Activated CD4-positive, alpha-beta memory T cell treated with anti-CD3 and anti-CD28 coated beads, Interleukin-2, amount 10 ng/mL, durations not matched to agents 7 days and 5 days (primary cell): ENCODE measurements at places on chromosomes 7 and 10. TPM values are rescaled to one million over a fixed set of nuclear protein-coding genes. Genes with fewer than 3 reads are reported as not detected.

DNA sequence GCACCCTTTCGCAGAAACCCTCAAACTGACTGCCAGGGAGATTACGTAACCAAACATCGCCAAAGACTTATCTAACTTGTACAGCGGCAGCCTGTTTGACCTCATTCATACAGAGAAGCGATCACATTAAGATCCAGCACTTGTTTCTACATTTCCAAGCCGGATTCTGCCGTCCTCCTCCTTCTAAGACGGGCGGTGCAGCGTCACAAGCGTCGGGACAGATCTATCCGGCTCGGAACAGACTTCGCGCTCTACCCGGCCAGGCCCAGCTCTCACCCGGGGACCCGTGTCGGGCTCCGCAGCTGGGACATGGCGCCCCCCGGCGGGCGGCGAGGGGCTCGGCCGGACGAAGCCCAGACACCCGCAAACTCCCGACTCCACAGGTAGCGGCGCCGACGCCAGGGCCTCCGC lies 373 bp downstream of the H2AZ2 start:
- peak; percentile 89 for DNase-seq

- no peak for DNase-seq
These were observed 125.1 kb upstream of the NRP1 start for GRCh38 chr10:33459602-33460001.

- DNase-seq: no peak
These were observed 21.0 kb downstream of the OPTN start for GRCh38 chr10:13120786-13121499.

DNA sequence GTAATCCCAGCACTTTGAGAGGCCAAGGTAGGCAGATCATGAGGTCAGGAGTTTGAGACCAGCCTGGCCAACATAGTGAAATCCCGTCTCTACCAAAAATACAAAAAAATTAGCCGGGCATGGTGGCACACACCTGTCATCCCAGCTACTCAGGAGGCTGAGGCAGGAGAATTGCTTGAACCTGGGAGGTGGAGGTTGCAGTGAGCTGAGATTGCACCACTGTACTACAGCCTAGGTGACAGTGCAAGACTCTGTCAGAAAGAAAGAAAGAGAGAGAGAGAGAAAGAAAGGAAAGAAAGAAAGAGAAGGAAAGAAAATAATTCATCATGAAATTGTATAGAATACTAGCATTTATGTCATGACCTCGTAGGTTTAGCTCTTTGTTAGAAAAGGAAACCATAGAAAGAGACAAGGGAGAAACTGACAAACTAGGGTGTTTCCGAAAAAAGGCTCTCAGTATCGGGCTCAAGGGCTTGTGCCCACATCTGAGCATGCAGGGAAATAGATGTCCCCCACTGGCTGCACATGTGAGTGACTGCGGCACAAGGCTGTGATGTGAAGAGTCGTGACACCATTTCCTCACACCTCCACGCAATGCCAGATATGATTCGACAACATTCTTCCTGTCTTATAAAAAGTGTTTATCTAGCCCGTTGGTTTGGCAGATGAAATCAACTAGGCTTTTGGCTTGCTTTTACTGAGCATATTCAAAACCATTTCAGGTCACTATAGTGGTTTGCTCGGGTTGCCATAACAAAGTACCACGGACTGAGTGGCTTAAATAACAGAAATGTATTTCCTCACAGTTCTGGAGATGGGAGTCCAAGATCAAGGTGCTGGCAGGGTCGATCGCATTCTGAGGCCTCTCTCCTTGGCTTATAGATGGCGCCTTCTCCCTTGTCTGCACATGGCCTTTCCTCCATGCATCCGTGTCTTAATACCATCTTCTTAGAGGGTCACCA lies 2.0 kb downstream of the SRGN start:
- DNase-seq: peak; percentile 85

GRCh38 chr7:111255576-111255975 lies 164.6 kb downstream of the LRRN3 start:
- no peak for DNase-seq

GRCh38 chr10:102419269-102420180 lies 940 bp upstream of the PSD start:
- DNase-seq: peak; percentile 77

- DNase-seq: no peak
These were observed 21.2 kb downstream of the DMTF1 start for GRCh38 chr7:87173471-87173870.

DNA sequence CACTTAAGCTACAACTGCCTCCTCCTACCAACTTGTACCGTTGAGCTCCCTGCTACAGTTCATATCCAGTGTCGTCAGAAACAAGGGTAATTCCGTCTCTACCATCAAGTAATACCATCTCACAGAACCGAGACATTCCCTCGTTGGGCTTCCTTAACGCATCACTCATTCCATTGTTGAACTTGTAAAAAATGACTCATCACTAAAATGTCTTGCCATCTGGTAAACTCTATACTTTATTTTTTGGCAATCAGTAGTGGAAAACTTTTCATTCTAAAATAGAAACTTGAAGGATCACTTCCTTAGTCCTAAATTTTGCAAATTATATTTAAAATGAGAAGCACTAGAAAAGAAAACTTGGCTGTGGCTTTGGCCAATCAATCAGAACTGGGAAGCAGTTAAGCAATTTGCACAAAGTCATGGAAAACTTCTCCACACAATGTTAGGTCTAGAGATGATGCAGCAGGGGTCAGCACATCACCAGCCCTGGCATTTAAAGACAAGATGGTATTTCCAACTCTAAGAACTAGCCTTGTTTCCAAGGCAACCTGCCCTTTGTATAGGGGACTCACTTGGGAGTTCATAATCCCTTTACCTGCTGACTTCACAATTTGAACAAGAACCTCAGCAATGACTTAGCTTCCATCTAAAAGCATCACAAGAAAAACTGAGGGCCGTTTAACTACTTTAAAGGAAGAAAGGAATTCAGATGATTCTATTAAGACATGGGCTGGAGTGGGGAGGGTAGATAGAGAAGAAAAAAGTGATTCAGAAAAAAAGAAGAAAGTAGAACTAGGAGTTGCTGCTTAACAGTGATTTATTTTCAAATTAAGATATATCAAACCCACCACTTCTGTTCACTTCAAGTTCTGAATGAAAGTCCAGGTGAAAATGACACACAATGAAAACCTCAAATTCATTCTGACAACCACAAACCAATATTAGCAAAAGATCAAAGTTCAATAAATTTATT lies 288.1 kb downstream of the PARD3 start:
- DNase-seq: no peak

DNA sequence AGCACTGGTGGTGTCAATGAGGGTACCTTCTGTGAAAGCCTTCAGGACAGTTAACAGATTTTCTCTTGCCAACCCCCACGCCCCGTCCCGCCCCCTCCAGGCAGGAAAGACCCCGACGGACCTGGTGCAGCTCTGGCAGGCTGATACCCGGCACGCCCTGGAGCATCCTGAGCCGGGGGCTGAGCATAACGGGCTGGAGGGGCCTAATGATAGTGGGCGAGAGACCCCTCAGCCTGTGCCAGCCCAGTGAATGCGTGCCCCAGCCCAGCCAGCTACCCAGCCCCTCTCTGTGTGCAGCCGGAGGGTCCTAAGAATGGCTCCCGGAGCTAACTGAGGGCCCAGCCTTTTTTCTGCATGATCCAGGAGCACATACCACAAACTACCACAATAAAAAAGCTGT lies 713 bp upstream of the HOGA1 start:
- DNase-seq: no peak

DNA sequence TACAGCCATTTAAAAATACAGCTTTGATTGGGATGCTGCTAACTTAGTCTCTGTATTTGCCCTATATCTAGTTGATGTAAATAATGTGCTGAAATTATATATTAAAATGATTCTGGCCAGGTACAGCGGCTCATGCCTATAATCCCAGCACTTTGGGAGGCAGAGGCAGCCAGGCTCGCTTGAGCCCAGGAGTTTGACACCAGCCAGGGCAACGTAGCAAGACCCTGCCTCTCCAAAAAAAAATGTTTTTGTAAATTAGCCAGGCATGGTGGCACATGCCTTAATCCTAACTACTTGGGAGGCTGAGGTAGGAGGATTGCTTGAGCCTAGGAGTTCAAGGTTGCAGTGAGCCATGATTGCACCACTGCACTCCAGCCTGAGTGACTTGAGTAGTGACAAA lies 143.8 kb upstream of the CELF2 start:
- DNase-seq: no peak

DNA sequence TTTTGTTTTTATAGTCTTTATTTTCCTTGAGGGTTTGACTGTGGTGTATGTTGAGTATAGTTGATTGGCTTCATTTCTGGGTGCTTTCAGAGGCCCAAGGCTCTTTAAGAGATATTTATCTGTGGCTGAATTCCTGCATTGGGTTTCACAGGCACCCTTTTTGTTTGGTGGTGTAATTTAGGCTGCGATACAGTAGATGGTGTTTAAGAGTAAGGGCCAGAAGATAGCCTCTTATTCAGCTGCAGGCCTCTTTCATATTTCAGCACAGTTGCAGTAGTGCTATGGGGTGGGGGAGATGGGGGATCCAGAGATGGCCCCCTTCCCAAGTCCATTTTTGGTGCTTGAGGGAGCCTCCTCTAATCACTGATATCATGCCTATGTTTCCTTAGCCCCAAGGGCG lies 69.7 kb downstream of the MGAM2 start:
- DNase-seq: no peak

GRCh38 chr7:102024769-102025391 lies 207.5 kb downstream of the CUX1 start:
- DNase-seq: no peak

GRCh38 chr10:47457826-47458225 lies 26.1 kb downstream of the ANXA8 start:
- DNase-seq: peak; percentile 6

DNA sequence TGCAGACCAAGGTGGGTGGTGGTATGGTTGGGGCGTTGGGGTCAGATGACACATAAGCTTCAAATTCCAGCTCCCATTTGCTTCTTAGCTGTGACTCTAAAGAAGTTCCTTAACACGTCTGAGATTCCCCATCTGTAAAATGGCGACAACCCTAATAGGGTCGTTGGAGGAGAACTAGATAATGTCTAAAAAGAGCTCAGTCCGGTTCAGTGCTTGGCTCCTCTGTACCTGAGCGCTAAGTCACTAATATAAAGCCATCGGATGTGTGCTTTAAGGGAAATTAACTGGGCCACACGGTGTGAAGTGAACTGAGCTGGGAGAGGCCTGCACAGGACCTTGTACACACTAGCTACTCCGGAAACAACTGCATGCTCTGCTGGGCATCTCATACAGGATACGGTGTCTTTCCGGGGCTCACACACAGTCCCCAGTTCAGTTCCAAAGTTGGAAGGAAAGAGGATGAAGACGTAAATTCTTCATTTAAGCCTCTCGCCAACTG lies 476 bp upstream of the ZFYVE27 start:
- DNase-seq: no peak

- no peak for DNase-seq
These were observed 71.3 kb upstream of the CPXM2 start for GRCh38 chr10:123962756-123963530.

GRCh38 chr10:86269332-86269731 lies 97.3 kb downstream of the GRID1 start:
- DNase-seq: no peak

GRCh38 chr7:135690566-135690965 lies 28.3 kb downstream of the STMP1 start:
- no peak for DNase-seq

Gene PRF1
- 136 TPM for total RNA-seq

Gene DRGX
- not detected for total RNA-seq

Gene NYAP1
- total RNA-seq: 0.05 TPM

Gene CUBN
- total RNA-seq: 0.81 TPM

Gene OPALIN
- not detected for total RNA-seq

Gene LRGUK
- 0.15 TPM for total RNA-seq

Gene PHTF2
- total RNA-seq: 70.4 TPM

Gene SPOCK2
- 420 TPM for total RNA-seq

Gene TET1
- total RNA-seq: 1.6 TPM

Gene CYP2E1
- 0.76 TPM for total RNA-seq

Gene UNCX
- not detected for total RNA-seq

Gene ITPRID1
- total RNA-seq: not detected
